CD4-positive, CD25-positive, alpha-beta regulatory T cell (primary cell): ENCODE measurements at places on chromosomes 3 and 15. TPM values are rescaled to one million over a fixed set of nuclear protein-coding genes. Genes with fewer than 3 reads are reported as not detected.

Gene ZNF197
- total RNA-seq, result 6.6 TPM

- no peaks in the 10 kb centered on the region for H3K36me3 ChIP-seq
- H3K4me1 ChIP-seq, result no peaks in the 10 kb centered on the region
- H3K4me3 ChIP-seq, result no peak overlapping the region
- no peak for DNase-seq
These were observed 61.7 kb downstream of the KLF15 start for GRCh38 chr3:126295407-126295939.

Gene JAGN1
- total RNA-seq, result 17.7 TPM

DNA sequence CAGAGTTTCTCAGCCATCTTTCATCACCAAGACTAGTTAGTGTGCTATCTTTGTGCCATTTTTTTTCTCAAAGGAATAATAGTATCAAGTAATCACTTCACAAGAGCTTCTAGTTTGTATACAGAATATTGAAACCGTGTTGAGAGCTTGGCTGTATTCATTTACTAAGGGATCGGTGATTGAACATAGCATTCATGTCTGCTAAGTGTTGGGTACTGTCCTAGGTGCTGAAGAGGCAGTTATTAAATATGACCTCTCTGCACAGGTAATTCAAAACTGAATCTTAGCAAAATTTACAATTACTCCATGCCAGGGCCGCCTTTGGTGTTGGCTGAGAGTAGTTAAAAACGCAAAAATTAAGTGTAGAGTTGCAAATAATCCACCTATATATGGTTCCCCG is 355.3 kb upstream of the RORA start:
- H3K27me3 ChIP-seq, result no peaks in the 10 kb centered on the region
- H3K27ac ChIP-seq, result no peak overlapping the region
- H3K4me1 ChIP-seq, result no peaks in the 10 kb centered on the region
- H3K4me3 ChIP-seq, result no peak overlapping the region
- no peaks in the 10 kb centered on the region for H3K36me3 ChIP-seq

Gene A4GNT
- not detected for total RNA-seq

DNA sequence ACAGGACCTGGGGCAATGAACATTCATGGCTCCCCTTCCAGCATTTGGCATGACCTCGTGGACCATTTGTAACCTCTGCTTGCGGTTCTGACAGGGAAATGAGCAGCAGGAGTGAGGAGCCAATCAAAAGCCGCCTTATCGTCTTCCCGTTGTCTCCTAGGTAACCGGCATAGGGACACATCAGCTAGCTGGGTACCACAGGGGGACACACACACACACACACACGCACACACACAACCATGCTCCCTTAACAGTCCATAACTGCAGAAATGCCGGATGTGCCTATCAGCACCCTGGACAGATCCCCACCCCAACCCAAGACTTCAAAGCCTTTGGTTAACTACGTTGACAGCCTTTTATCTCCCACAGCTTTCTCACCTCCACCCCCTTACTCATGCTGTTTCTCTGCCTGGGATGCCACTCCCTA is 53.4 kb upstream of the CCDC174 start:
- peak; percentile 64 for DNase-seq
- H3K36me3 ChIP-seq, result no peaks in the 10 kb centered on the region
- peaks cover 20% of the 10 kb centered on the region for H3K27me3 ChIP-seq
- no peaks in the 10 kb centered on the region for H3K4me1 ChIP-seq
- no peak overlapping the region for H3K4me3 ChIP-seq
- H3K27ac ChIP-seq, result no peak overlapping the region

Gene TGM5
- total RNA-seq, result not detected

Gene MKRN3
- total RNA-seq, result 2.8 TPM

GRCh38 chr3:184679056-184679816 is 32.6 kb downstream of the MAGEF1 start:
- no peaks in the 10 kb centered on the region for H3K36me3 ChIP-seq
- no peak overlapping the region for H3K27ac ChIP-seq
- H3K4me1 ChIP-seq, result no peaks in the 10 kb centered on the region
- no peaks in the 10 kb centered on the region for H3K27me3 ChIP-seq
- DNase-seq, result no peak

DNA sequence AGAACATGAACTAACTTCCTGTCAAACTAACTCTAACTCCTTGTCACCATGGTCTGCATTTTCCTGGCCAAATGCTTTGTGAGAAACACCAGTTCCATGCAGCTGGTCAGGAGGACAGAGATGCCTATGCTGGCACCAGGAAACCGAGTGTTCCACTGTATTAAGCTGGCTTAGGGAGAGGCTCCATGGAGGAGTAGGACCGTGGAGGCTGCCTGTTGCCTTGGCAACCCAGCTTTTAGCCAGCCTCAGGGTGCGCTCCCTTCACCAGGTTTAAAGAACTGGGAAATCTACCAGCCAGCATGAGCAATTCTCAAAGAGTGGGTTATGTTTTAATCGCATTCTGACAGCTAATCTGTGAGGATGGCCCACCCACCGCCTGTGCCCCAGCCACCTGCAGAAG is 394.1 kb downstream of the OCA2 start:
- H3K27me3 ChIP-seq, result no peaks in the 10 kb centered on the region
- no peak overlapping the region for H3K27ac ChIP-seq
- no peaks in the 10 kb centered on the region for H3K4me1 ChIP-seq
- no peaks in the 10 kb centered on the region for H3K36me3 ChIP-seq

GRCh38 chr3:32626631-32627030 is 56.0 kb upstream of the DYNC1LI1 start:
- no peaks in the 10 kb centered on the region for H3K4me1 ChIP-seq
- no peaks in the 10 kb centered on the region for H3K27me3 ChIP-seq
- no peak overlapping the region for H3K4me3 ChIP-seq
- H3K27ac ChIP-seq, result no peak overlapping the region
- no peaks in the 10 kb centered on the region for H3K36me3 ChIP-seq

Gene TMEM158
- total RNA-seq, result 0.57 TPM

DNA sequence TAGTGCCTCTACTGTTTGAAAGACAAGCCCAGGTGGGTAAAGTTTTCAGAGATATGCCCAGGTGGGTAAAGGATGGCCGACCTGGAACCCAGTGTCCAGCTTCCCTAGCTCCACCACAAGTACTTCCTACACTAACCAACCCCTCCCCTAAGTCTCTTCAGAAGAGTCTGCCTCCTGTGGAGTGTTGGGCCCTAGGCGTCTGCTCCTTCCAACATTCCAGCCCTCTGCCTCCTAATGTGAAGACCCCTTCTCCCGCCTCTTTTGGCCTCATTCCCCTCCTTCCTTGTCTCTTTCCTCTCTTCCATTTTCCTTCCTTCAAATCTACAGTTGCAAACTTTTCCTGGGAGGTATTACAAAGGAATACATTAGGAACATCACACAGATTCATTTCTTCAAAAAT is 38.6 kb downstream of the CNTN3 start:
- no peaks in the 10 kb centered on the region for H3K27me3 ChIP-seq
- H3K36me3 ChIP-seq, result no peaks in the 10 kb centered on the region
- no peak overlapping the region for H3K4me3 ChIP-seq
- no peak for DNase-seq
